ENCODE measurements at places on chromosomes 13 and 19.

DNA sequence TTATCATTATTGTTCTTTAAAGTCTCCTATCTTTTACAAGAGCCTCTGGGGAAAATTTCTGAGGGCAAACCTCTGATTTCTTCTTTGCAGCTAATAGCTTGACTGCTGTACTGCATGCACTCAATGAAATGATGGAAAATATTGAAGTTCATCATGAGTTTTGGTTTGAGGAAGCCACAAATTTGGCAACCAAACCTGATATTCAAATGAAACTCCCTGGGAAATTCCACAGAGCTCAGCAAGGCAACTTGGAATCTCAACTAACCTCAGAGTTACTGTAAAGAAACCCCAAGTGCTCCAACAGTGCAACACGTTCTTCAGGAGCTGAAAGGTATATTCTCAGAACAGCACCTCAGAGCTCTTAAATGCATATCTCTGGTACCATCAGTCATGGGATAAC, 14.2 kb upstream of the RNF6 start:
- no peak for DNase-seq

DNA sequence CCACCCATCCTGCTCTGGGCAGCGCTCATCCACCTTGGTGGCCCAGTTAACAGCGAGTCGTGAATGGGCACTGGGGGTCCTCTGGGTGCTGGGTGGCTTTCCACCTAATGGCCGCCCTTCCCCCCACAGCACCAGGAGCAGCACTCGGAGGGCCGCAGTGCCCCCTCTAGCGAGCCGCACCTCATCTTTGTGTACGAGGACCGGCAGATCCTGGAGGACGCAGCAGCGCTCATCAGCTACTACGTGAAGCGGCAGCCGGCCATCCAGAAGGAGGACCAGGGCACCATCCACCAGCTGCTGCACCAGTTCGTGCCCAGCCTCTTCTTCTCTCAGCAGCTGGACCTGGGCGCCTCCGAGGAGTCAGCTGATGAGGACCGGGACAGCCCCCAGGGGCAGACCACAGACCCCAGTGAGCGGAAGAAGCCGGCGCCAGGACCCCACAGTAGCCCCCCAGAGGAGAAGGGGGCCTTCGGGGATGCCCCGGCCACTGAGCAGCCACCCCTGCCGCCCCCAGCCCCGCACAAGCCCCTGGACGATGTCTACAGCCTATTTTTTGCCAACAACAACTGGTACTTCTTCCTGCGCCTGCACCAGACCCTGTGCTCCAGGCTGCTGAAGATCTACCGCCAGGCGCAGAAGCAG, 19.3 kb upstream of the F2RL3 start:
- no peak for DNase-seq

- DNase-seq, result no peak
Observed at GRCh38 chr13:47480121-47480520, 521.0 kb downstream of the SUCLA2 start.

GRCh38 chr13:68345963-68346531, 1115.9 kb upstream of the PCDH9 start:
- no peak for DNase-seq

GRCh38 chr13:80547885-80548825, 207.2 kb upstream of the SPRY2 start:
- no peak for DNase-seq

- DNase-seq, result no peak
Observed at GRCh38 chr13:30808600-30808999, 73.3 kb downstream of the ALOX5AP start.

GRCh38 chr13:30696278-30697176, 38.8 kb upstream of the ALOX5AP start:
- DNase-seq, result no peak

- DNase-seq, result no peak
Observed at GRCh38 chr19:38409631-38410133, 6.8 kb downstream of the FAM98C start.

GRCh38 chr19:41302624-41303351, 7.2 kb upstream of the CCDC97 start:
- no peak for DNase-seq

- DNase-seq, result no peak
Observed at GRCh38 chr19:55241143-55241934, 12.8 kb upstream of the TMEM86B start.

GRCh38 chr13:99740251-99740979, 231.2 kb downstream of the ZIC5 start:
- peak; percentile 32 for DNase-seq

DNA sequence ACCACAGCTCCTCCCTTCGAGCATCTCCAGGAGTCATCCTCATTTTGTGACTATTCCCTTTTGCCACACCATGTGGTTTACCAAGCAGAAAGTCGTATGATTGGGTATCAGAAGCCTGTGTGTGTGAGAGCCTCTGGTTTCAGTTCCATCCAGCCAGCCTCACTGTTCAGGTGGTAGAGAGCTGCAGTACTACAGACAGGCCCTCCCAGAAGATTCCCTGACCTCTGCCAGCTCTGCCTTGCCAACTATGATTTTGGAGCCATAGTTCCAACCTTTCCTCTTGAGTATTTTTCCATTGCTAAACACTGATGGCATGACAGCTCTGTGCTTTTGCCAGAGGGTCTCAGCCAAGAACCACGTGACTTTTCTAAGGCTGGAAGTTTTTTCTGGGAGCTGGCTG, 82.5 kb downstream of the DHRS12 start:
- no peak for DNase-seq

DNA sequence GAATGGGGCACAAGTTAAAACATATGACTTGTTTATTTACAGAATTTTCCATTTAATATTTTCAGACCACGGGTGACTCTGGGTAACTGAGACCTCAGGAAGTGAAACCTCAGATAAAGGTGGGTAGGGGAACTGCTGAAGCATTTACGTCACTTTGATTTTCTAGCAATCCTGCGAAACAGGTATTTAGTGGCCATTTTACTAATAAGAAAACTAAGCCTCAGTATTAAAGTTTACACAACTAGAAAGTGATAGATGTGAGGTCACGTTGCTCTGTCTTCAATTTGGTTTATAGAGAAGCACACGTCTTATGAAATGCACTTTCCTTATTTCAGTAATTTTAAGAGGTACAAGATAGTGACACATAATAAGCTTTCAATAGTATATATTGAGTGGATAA, 402.8 kb downstream of the FGF9 start:
- DNase-seq, result no peak
